A549 treated with dexamethasone at 1 μM for 4 hours (cell line): ENCODE measurements at places on chromosomes 5 and 9. TPM values are rescaled to one million over a fixed set of nuclear protein-coding genes. Genes with fewer than 3 reads are reported as not detected.

The INSYN2B gene
- 0.13 to 0.20 TPM (median 0.16 TPM) in 5 replicates for total RNA-seq

The TOR2A gene
- total RNA-seq, result 10.5 to 15.8 TPM (median 15.2 TPM) in 5 replicates

The DAPK1 gene
- total RNA-seq, result 21.1 to 31.2 TPM (median 28.0 TPM) in 5 replicates

The ECM2 gene
- total RNA-seq, result 0.08 to 0.11 TPM (median 0.11 TPM) in 5 replicates

The PHYKPL gene
- 5.7 to 9.4 TPM (median 8.2 TPM) in 5 replicates for total RNA-seq

The SEMA5A gene
- total RNA-seq, result 0.01 to 0.06 TPM in 2 of 5 replicates, not detected in the others

The SLC36A2 gene
- not detected in 5 replicates for total RNA-seq

The IFNB1 gene
- 0.10 TPM in 1 of 5 replicates, not detected in the others for total RNA-seq

The GAPVD1 gene
- total RNA-seq, result 12.0 to 19.5 TPM (median 18.3 TPM) in 5 replicates

The ATP10B gene
- total RNA-seq, result not detected in 5 replicates

The THBS4 gene
- total RNA-seq, result 0.09 to 0.33 TPM (median 0.21 TPM) in 4 of 5 replicates, not detected in the other

The GRM6 gene
- not detected in 5 replicates for total RNA-seq

The CDH9 gene
- total RNA-seq, result not detected in 5 replicates

The PCDHB10 gene
- 0.06 to 0.08 TPM (median 0.07 TPM) in 3 of 5 replicates, not detected in the others for total RNA-seq

The RNF14 gene
- 58.7 to 74.1 TPM (median 71.3 TPM) in 5 replicates for total RNA-seq

The FRRS1L gene
- total RNA-seq, result 0.06 to 0.26 TPM (median 0.22 TPM) in 5 replicates

The PCDHGA11 gene
- 0.02 to 0.03 TPM in 2 of 5 replicates, not detected in the others for total RNA-seq

The TRIM36 gene
- total RNA-seq, result 2.0 to 2.5 TPM (median 2.1 TPM) in 5 replicates

The C5orf15 gene
- 46.1 to 57.2 TPM (median 56.8 TPM) in 5 replicates for total RNA-seq

The SLC4A9 gene
- total RNA-seq, result 0.04 TPM in 1 of 5 replicates, not detected in the others

The PDLIM4 gene
- 0.59 to 1.5 TPM (median 1.0 TPM) in 5 replicates for total RNA-seq

The CATSPER3 gene
- total RNA-seq, result 0.21 to 0.49 TPM (median 0.37 TPM) in 5 replicates

The RGS3 gene
- 14.3 to 17.0 TPM (median 14.7 TPM) in 5 replicates for total RNA-seq

The PCDHGB5 gene
- total RNA-seq, result 2.0 to 2.7 TPM (median 2.5 TPM) in 5 replicates

The MCTP1 gene
- total RNA-seq, result 8.2 to 11.4 TPM (median 8.4 TPM) in 5 replicates

The NPR3 gene
- total RNA-seq, result 15.7 to 18.8 TPM (median 16.9 TPM) in 5 replicates

The AGXT2 gene
- total RNA-seq, result not detected in 5 replicates

The MARVELD2 gene
- 2.7 to 3.5 TPM (median 2.8 TPM) in 5 replicates for total RNA-seq

The PLEKHG4B gene
- total RNA-seq, result 1.1 to 1.5 TPM (median 1.3 TPM) in 5 replicates

The GPRIN1 gene
- total RNA-seq, result 8.1 to 10.1 TPM (median 9.3 TPM) in 5 replicates

The IFNA10 gene
- not detected in 5 replicates for total RNA-seq

The AUH gene
- total RNA-seq, result 7.7 to 10.4 TPM (median 9.0 TPM) in 5 replicates

The RMRP gene
- total RNA-seq, result 4.7 to 10.3 TPM (median 5.3 TPM) in 3 of 5 replicates, not detected in the others

The WDR38 gene
- 0.07 to 0.28 TPM (median 0.16 TPM) in 4 of 5 replicates, not detected in the other for total RNA-seq

The SHC3 gene
- total RNA-seq, result 0.17 to 0.39 TPM (median 0.22 TPM) in 5 replicates

The HSPB3 gene
- total RNA-seq, result 0.14 to 0.42 TPM (median 0.24 TPM) in 4 of 5 replicates, not detected in the other

The BTNL8 gene
- total RNA-seq, result not detected in 5 replicates

The PCDHB2 gene
- 3.1 to 3.9 TPM (median 3.5 TPM) in 5 replicates for total RNA-seq

The DRD1 gene
- 0.02 to 0.15 TPM (median 0.06 TPM) in 5 replicates for total RNA-seq

The OLFM1 gene
- total RNA-seq, result 8.8 to 10.8 TPM (median 10.5 TPM) in 5 replicates

The GFI1B gene
- total RNA-seq, result 0.05 to 0.17 TPM (median 0.06 TPM) in 5 replicates
